ENCODE measurements at places on chromosomes 2 and 18.

DNA sequence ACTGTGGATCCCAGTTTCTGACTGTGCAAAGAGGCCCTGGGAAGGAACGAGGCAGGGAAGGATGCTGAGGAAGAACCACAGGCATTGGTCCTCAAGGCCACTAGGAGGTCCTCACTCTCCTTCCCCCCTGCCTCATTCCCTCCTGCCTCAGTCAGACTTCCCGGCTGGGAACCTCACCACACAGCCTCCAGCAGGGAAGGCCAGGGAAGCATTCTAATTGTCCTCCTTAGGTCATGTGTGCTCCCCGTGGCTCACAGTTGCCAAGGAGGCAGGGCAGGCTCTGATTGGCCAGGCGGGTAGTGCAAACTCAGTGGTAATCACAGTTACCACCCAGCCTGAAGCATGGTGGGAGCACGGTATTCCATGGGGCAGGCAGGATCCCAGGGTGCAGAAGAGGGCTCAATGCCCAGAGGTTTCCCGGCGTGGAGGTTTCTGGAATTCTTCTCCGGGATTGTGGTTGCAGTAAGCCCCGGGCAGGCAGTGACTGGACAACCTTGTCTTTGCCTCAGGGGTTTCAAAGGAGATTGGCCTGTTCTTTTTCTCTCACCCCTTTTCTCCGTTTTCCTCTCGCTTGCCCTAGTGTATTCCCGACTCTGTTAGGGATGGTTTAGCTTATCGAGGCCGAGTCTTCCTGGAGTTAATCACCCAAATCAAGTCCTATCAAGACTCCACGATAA lies 27.1 kb downstream of the FER1L5 start:
- DNase-seq = no peak

- no peak for DNase-seq
Measured at GRCh38 chr18:27094621-27095020, 90.5 kb downstream of the CHST9 start.

- no peak for DNase-seq
Measured at GRCh38 chr2:172893671-172894070, 158.0 kb downstream of the RAPGEF4 start.

GRCh38 chr2:174611854-174612253 lies 14.2 kb upstream of the WIPF1 start:
- DNase-seq = no peak

DNA sequence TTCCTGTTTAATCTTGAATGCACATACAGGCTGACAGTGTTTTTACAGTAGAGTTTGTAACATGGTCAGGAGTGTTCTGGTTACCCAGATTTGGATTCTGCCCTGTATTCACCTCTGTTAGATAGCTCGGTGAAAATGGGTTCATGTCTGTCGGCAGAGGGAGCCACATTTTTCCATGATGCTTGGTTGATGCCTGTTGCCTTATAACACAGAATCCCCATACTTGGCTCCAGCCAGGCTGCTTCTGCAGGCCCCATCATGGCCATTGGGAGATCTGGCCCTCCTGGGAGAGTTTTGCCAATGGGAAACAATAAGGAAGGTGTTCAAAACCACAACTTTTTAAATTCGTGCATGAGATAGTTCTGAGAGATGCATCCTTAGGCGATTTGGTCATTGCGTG lies 78.1 kb downstream of the WDSUB1 start:
- no peak for DNase-seq

DNA sequence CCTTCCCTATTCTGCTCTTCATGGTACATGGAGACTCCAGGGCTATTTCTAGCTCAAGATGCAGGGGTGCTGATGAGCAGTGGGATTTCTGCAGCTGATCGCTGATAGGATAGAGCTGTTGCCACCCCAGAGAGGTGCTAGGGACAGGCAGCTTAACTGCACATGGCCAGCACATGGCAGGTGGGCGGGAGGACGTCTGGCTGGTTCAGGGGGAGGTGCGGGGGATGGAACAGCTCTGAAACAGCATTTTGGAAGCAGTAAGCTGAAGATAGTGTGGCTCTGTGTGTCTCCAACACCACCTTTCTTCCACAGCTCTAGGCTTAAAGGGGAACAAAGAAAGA lies 151.9 kb upstream of the PELI1 start:
- DNase-seq = peak; percentile 23

DNA sequence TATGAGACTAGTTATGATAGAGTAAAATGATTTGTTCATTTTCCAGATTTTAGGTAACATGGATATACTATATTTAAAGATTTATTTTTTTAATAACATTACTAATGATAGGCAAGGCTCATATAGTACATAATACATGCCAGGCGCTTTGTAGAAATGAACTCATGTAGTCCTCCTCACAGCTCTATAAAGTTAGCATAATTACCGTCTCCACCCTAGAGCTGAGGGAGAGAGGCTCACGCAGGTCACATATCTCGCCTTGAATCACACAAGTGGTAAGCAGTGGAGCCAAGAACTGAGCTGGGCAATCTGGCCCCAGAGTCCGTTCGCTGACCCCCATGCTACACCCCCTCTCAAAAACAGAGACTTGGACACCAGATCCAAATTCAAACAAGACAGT lies 222.5 kb downstream of the FAM210A start:
- no peak for DNase-seq

DNA sequence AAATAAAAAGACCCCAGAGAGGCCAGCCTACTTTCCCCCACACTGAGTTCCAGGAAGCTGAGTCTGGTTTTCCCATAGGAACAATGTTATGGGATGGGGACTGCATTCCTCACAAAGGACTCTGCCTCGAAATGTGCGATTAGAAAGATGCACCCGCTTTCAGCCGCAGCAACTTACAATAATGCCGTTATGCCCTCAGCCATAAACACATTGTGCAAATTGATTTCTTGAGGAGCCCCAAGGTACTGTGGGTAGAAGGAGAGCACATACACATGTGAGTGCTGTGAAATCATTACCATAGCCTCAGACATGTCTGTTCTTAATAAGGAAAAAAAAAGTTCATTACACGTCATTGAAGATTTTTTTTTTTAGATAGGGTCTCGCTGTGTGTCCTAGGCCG lies 64.7 kb downstream of the AGAP1 start:
- DNase-seq = no peak

- no peak for DNase-seq
Measured at GRCh38 chr2:152071092-152071491, 27.8 kb downstream of the CACNB4 start.

GRCh38 chr2:43676322-43677050 lies at the start of gene C1GALT1C1L:
Gene C1GALT1C1L, minus strand, starts transcription at chr2:43676429. Its CDS starts 107 bp downstream, at chr2:43676322.
- no peak for DNase-seq

GRCh38 chr18:11047817-11048216 lies 101.6 kb downstream of the PIEZO2 start:
- no peak for DNase-seq

DNA sequence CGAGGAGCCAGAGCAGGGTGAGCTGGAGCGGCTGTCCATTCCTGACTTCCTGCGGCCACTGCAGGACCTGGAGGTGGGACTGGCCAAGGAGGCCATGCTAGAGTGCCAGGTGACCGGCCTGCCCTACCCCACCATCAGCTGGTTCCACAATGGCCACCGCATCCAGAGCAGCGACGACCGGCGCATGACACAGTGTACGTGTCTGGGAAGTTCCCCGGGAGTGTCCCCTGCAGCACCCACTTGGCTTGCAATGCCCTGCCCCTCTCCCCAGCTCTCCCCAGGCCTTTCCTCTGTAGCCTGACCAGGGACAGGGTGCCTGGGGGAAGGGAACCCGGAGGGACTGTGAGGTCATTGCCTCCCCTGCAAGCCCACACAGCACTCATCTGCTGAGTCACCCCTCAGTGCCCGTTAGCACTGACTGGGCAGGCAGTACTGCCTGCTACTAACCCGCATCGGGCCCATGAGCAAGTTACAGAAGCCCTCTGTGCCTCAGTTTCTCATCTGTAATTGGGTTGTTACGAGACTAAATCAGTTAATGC lies 29.4 kb upstream of the GMPPA start:
- no peak for DNase-seq

All from activated CD4-positive, alpha-beta T cell treated with anti-CD3 and anti-CD28 coated beads for 4 hours (primary cell).